ENCODE measurements at places on chromosomes 7 and 10.

DNA sequence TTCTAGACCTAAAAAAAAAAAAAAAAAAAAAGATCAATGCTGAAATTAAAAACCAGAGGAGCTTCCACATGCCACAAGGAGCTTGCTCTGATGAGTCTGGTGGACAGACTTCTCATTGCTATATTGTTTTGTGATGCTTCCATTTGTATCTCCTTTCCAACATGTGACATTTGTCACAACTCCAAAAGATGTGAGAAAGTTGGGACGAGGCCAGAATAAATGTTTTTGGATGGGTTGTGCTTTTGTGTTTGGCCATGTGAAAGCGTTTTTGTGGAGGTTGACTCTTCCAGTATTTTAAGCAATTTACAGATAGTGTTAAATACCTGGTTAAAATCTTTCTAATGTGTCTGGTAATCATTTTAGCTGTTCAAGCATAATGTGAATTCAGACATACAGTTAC lies 280.1 kb downstream of the SKAP2 start:
- DNase-seq, result no peak

GRCh38 chr10:47246406-47247147 lies 53.4 kb upstream of the GDF10 start:
- DNase-seq, result no peak

GRCh38 chr7:5397736-5398135 lies 25.9 kb downstream of the TNRC18 start:
- DNase-seq, result no peak

DNA sequence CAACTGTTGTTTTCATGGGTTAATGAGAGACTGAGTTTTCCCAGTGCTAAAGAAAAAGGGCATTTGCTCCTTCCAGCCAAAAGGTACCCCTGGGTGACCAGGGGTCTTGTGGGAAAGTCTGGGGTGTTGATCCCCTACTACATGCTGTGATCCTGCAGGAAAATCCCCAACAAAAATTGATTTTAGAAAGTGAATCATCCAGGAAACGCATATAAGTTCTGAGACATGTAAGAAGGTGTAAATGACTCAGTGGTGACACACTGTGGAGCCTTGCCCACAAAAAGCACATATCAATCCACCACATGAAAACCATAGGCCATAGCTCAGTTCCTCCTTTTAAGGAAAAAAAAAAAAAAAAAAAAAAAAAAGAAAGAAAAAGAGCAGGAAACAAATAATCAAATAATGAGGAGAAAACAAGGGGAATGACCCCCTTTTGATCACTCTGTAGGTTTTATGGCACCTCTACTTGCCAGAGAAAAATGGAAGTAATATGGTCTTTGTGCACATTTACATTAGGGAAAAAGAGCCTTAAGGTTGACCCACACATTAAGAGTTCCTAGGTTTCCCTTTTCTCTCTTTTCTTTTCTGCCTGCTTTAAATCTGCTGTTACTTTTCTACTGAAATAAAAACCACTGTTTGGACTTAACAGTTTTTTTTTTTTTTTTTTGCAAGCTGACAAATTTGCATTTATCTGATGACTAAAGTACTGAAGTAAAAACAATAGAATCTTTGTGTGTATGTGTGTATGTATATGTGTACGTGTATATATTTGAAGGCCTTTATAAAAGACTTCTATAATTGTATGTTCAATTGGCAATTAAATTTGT lies 386.0 kb downstream of the KIF20B start:
- DNase-seq, result no peak

DNA sequence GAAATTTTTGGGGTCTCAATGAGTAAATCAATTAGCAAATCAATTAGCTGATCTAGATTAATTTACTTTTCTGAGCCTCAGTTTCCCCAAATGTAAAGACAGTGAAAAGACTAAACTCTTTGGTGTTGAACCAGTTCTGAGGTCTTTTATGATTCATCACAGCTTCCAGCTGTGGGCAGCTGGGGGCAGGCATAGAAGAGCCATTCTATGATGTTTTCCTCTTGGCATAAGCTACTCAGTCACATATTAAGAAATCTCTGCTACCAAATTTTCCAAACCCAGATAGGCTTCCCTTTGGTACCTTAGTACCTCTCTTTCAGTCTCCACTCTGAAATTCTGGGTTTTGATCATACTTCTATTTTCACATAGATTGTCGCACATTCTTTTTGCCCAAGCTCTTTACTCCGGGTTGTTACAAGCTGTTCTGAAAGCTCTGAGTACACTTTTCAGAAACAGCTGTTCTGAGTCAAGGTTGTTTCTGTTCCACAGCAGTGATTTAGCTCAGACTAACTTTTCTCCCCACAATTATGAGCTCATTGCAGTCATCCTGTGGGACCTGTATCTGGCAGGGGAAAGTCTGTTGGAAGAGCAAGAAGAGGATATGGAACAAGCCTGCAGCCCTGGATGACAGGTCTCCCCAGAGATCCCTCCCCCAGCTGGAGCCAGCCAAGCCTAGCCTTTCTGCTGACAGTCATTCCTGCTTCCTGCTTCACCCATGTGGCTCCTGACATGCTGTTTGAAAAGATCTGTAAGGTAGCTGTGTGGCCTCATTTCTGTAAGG lies 599.6 kb upstream of the GHITM start:
- no peak for DNase-seq

DNA sequence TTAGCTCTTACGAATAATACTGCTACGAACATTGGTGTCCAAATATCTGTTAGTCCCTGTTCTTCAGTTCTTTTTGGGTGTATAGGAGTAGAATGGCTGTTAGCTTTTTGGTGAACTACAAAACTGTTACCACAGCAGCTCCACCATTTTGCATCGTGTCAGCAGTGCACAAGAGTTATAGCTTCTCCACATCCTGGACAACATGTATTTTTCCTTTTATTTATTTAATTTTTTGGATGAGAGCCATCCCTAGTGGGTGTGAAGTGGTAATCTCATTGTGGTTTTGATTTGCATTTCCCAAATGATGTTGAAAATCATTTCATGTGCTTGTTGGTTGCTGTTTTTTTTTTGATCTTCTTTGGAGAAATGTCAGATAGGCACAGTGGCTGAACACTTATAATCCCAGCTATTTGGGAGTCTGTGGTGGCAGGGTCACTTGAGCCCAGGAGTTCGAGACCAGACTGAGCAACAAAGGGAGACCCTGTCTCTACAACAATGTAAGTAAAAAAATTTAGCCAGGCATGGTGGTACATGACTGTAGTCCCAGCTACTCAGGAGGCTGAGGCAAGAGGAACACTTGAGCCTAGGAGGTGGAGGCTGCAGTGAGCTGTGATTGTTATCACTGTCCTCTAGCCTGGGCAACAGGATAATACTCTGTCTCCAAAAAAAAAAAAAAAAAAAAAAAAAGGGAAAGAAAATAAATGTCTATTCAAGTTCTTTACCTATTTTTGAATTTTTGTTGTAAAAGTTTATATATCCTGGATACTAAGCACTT lies 31.7 kb downstream of the TRIM24 start:
- DNase-seq, result no peak

- no peak for DNase-seq
Measured at GRCh38 chr7:44956157-44956766, 22.6 kb downstream of the MYO1G start.

- no peak for DNase-seq
Measured at GRCh38 chr10:89115876-89116627, 91.1 kb downstream of the CH25H start.
